ENCODE measurements at places on chromosomes 11 and 22.

- no peak for DNase-seq
Observed at GRCh38 chr22:30665786-30666185, 1.9 kb downstream of the DUSP18 start.

- DNase-seq, result no peak
Observed at GRCh38 chr22:35349368-35349703, 31.6 kb upstream of the HMOX1 start.

GRCh38 chr11:132293586-132293985 lies 923.2 kb downstream of the NTM start:
- DNase-seq, result no peak

- DNase-seq, result no peak
Observed at GRCh38 chr11:120513436-120514315, 2.1 kb downstream of the GRIK4 start.

Data from stimulated activated CD8-positive, alpha-beta memory T cell treated with anti-CD3 and anti-CD28 coated beads, Interleukin-15, amount 100 ng/mL, for 24 hours (primary cell).